ENCODE measurements at places on chromosomes 1 and 21. TPM values are rescaled to one million over a fixed set of nuclear protein-coding genes. Genes with fewer than 3 reads are reported as not detected.

GRCh38 chr1:246246430-246246829, 260.6 kb downstream of the SMYD3 start:
- no peaks in the 10 kb centered on the region for H3K4me1 ChIP-seq
- no peak for DNase-seq
- H3K36me3 ChIP-seq, result no peaks in the 10 kb centered on the region
- no peaks in the 10 kb centered on the region for H3K27me3 ChIP-seq
- H3K27ac ChIP-seq, result no peak overlapping the region
- H3K4me3 ChIP-seq, result no peak overlapping the region

LAX1 gene
- 3.0 TPM for total RNA-seq

KLF17 gene
- 0.52 TPM for total RNA-seq

GJC2 gene
- 6.9 TPM for total RNA-seq

DNA sequence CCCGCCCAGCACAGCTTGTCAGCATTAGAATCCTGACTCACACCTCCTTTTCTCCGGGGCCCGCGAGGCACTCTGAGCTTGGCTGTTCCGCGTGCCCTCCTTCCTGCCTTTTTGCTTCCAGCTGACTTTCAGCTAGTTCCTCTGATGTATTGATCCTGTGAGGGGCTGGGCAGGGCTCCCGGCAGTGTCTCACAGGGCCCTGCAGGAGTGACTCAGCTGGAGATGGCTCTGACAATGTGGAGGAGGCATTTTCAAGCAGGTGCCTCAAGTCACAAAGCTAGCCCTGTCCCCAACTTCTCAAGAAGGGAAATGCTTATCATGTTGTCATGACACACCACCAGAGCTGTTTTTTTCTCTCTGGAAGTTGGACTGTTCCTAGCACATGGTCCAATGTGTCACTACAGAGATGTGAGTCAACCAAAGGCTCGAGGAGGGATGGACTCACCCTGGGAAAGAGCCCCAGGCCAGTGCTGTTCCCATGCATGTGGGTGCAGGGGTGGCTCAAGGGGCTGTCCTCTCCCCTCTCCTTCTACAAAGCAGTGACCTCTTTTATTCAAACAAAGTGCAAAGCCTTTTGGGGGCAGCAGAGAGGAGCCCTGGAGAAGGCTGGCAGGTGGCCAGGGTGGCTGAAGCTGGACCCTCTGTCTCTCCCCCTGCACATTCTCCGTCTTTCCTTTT, 30.6 kb downstream of the SYT6 start:
- no peaks in the 10 kb centered on the region for H3K27me3 ChIP-seq
- no peak overlapping the region for H3K4me3 ChIP-seq
- H3K4me1 ChIP-seq, result no peaks in the 10 kb centered on the region

TMCC2 gene
- total RNA-seq, result 4.8 TPM

GRCh38 chr1:117161887-117162286, 40.3 kb upstream of the TRIM45 start:
- no peak overlapping the region for H3K27ac ChIP-seq
- no peaks in the 10 kb centered on the region for H3K27me3 ChIP-seq
- no peaks in the 10 kb centered on the region for H3K4me1 ChIP-seq

DNA sequence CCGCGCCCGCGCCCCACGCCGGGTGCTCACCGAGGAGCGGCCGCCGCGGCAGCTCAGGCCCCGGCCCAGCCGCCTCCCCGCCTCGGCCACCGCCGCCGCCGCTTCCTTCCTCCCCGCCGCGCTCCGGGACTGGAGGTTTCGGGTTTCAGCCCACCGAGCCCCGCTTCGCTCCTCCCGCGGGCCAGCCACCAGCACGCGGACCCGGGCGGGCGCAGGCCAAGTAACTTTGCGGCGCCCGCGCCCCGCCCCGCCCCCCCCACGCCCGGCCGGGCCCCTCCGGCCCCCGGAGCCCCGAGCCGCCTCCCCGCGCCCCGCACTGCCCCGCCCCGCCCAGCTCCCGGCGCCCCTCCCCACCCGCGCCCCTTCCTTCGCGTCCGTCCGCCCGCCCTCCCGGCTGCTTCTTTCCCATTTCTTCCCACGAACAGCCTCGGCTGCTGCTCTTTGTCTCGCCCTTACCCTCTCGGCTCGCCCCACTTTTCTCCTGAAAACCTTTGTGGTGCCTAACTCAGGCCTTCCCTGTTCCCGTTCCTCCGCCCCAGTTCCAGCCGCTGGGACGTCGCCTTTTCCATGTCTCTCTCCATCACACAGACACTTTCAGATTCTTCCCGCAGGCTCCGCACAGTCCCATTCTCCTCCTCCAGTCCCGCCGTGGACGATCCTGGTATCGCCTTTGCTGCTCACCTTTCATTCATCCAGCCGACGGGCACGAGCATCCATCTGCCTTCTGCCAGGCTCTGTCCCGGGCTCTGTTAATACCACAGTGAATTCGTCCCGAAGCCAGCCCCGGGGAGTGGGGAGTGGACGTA, at the start of gene GPR161:
TSS of gene GPR161 (minus strand) at position 222 of the 806 bp plus-strand sequence. CDS start 32,080 bp downstream, outside the sequence.
- peak within 1 kb of the TSS; percentile 69 for H3K27ac ChIP-seq
- no peaks in the 10 kb centered on the region for H3K36me3 ChIP-seq
- DNase-seq, result peak; percentile 77
- H3K4me1 ChIP-seq, result peaks cover 7% of the 10 kb centered on the region
- H3K4me3 ChIP-seq, result peak within 1 kb of the TSS; percentile 82

DNA sequence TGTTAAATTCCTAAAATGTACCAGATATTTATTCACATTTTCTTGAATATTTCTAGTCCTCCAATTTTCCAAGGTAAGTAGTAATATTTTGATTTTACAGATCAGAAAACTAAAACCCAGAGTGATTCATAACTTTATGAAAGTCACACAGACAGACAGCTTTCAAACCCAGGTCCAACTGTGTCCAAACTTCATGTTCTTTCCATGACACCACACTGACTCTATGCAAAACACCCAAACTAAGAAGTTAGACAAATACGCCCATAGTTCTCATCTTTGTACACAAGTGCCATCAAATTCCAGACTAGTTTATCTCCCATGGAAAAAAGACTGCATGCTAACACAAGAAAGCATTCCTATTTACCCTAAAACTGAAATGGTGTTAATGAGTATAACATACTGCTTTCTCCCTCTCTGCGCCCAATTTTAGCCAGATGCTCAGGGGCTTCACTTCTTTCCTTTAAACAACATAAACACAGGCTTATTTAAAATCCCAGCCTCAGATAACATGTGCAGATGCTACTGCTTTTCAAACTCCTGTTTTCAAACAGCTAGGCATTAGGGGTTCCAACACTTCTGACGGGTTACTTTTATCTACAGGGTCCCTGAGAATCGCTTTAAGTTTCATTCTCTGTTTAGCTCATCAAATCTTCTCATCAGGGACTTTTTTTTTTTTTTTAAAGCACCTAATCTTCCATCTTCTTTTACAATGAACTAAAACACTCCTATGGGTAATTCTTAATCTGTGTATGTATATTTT, 44.6 kb downstream of the WASF2 start:
- no peak overlapping the region for H3K4me3 ChIP-seq
- peaks cover 13% of the 10 kb centered on the region for H3K4me1 ChIP-seq
- peaks cover 20% of the 10 kb centered on the region for H3K36me3 ChIP-seq
- H3K27ac ChIP-seq, result no peak overlapping the region
- H3K27me3 ChIP-seq, result no peaks in the 10 kb centered on the region

NPR1 gene
- total RNA-seq, result 69.4 TPM

CLDN14 gene
- not detected for total RNA-seq

TMEM240 gene
- 2.9 TPM for total RNA-seq

RPS6KA1 gene
- 124 TPM for total RNA-seq

- no peak for DNase-seq
- no peaks in the 10 kb centered on the region for H3K36me3 ChIP-seq
- H3K27ac ChIP-seq, result no peak overlapping the region
- H3K4me3 ChIP-seq, result no peak overlapping the region
These were observed 2.3 kb upstream of the ADARB1 start for GRCh38 chr21:45071874-45072737.

DNA sequence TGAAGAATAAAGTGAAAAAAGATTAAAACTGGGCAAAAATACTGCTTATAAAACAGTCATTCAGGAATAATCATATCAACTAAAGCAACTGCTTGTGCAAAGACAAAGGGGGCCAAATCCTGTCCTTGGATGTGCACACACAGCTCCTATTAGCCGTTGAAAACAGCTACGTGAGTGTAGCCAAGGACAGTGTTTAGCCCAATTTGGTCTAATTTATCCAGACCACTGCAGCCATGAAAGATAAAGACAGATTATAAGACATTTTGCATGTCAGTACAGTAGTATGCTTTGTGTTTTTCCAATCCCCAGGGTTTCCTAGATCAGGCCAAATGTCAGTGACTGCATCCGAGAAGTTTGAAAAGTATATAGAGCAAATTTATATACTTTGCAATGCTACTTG, 146.3 kb upstream of the PKN2 start:
- no peak overlapping the region for H3K27ac ChIP-seq
- DNase-seq, result no peak
- H3K4me3 ChIP-seq, result no peak overlapping the region
- no peaks in the 10 kb centered on the region for H3K4me1 ChIP-seq

DNA sequence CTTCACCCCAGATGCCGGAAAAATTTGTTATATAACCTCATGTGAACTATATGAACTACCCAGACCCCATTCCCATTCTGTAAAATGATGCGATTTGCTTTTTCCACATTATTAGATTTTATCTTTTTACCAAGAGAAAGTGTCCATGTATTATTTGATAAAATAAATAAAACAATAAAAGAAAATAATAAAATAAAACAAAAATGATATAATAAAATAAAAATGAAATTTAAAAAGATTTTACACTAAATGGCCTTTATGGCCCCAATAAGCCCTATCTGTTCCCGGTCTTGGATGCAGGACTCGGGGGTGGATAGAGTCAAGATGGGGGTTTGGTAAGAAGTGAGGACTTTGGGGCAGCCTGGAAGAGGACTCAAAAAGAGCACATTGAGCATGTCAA, 357.2 kb downstream of the MATN1 start:
- peaks cover 4% of the 10 kb centered on the region for H3K27me3 ChIP-seq
- H3K36me3 ChIP-seq, result no peaks in the 10 kb centered on the region
- no peaks in the 10 kb centered on the region for H3K4me1 ChIP-seq
- H3K27ac ChIP-seq, result no peak overlapping the region

DNA sequence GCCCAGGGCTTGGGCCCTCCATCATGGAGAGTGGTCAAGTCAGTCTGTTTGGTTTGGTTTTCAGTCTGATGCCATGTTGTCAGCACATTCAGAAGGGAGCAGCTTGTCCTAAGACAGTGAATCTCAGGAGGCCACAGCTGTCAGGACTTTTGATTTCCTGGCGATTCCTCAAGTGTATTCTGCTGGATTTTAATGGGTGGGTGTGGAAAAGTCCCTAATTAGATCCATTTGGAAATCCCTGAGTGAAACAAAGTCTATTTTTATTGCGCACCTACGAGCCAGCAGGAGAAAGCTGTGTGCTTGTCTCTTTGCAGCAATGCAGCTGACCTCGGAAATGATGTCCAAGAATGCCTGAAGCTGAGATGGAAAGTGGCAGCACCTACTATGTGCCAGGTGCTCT, 21.6 kb upstream of the FHAD1 start:
- H3K27ac ChIP-seq, result no peak overlapping the region
- no peak for DNase-seq
- H3K4me1 ChIP-seq, result peaks cover 4% of the 10 kb centered on the region
- H3K27me3 ChIP-seq, result no peaks in the 10 kb centered on the region

SPRR2B gene
- not detected for total RNA-seq

GJA8 gene
- total RNA-seq, result not detected

CIART gene
- 10.6 TPM for total RNA-seq

DNA sequence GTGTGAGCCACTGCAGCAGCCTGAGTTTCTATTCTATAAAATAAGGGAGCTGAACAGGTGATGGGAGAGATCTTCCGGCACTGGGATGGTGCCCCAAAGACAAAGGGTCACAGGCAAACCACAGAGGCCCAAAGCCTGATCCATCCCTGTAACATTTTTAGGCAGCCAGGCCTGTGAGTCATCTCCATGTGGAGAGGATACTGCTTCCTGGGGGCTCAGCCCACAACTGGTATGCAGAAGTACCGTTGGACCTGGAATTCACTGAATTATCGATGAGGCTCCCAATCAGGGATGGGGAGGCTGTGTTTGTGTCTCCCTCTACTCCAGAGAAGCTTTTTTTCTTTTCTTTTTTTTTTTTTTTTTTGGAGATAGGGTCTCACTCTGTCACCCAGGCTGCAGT, 48.8 kb upstream of the WASF2 start:
- peaks cover 7% of the 10 kb centered on the region for H3K36me3 ChIP-seq
- no peak overlapping the region for H3K4me3 ChIP-seq
- H3K4me1 ChIP-seq, result peaks cover 31% of the 10 kb centered on the region
- no peaks in the 10 kb centered on the region for H3K27me3 ChIP-seq
- no peak overlapping the region for H3K27ac ChIP-seq

CYYR1 gene
- total RNA-seq, result 51.3 TPM

PHF13 gene
- total RNA-seq, result 10.8 TPM

GRCh38 chr1:36658838-36659237, 176.1 kb upstream of the CSF3R start:
- H3K4me1 ChIP-seq, result no peaks in the 10 kb centered on the region
- H3K27me3 ChIP-seq, result peaks cover 29% of the 10 kb centered on the region
- H3K36me3 ChIP-seq, result no peaks in the 10 kb centered on the region

TMEM52 gene
- 1.5 TPM for total RNA-seq

DDR2 gene
- total RNA-seq, result 44.6 TPM

- no peaks in the 10 kb centered on the region for H3K4me1 ChIP-seq
- no peak for DNase-seq
- H3K27me3 ChIP-seq, result no peaks in the 10 kb centered on the region
- H3K36me3 ChIP-seq, result peaks cover 6% of the 10 kb centered on the region
- no peak overlapping the region for H3K27ac ChIP-seq
These were observed 19.8 kb downstream of the SPRTN start for GRCh38 chr1:231357831-231358354.

DNA sequence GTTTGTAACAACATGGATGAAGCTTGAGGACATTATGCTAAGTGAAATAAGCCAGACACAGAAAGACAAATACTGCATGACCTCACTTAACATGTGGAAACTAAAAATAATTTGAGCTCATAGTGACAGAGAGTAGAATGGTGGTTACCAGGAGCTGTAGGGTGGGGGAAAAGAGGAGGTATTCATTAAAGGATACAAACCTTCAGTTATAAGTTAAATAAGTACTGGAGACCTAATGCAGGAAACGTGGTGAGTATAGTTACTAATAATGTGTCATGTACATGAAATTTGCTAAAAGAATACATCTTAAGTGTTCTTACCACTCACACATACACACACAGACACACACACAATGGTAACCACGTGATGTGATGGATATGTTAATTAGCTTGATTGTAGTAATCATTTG, 86.7 kb downstream of the NGF start:
- no peak overlapping the region for H3K4me3 ChIP-seq
- no peaks in the 10 kb centered on the region for H3K36me3 ChIP-seq
- H3K4me1 ChIP-seq, result no peaks in the 10 kb centered on the region
- DNase-seq, result no peak
- no peaks in the 10 kb centered on the region for H3K27me3 ChIP-seq

- no peaks in the 10 kb centered on the region for H3K36me3 ChIP-seq
- no peak overlapping the region for H3K27ac ChIP-seq
- no peak for DNase-seq
- no peaks in the 10 kb centered on the region for H3K4me1 ChIP-seq
These were observed 18.7 kb downstream of the AK4 start for GRCh38 chr1:65166572-65167305.

DNA sequence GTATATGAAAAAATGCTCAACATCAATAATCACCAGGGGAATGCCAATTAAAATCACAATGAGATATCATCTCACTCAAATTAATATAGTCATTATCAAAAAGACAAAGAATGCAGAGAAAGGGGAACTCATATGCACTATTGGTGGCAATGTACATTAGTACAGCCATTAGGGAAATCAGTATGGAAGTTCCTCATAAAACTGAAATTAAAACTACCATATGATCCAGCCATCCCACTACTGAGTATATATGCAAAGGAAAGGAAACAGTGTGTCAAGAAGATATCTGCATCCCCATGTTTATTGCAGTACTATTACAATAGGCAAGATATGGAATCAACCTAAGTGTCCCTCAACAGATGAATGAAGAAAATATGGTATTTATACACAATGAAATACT, 32.1 kb upstream of the TEKT2 start:
- no peak overlapping the region for H3K4me3 ChIP-seq
- peaks cover 29% of the 10 kb centered on the region for H3K36me3 ChIP-seq
- H3K4me1 ChIP-seq, result no peaks in the 10 kb centered on the region
- no peak overlapping the region for H3K27ac ChIP-seq
- no peak for DNase-seq

Data from upper lobe of right lung (tissue), 1 donor.